ENCODE measurements at places on chromosomes 2 and 18.
A peak's percentile ranks its signal among the peaks of the same experiment; 100 is the strongest.

- DNase-seq = peak; percentile 63
Measured at GRCh38 chr2:37582481-37583220, 88.8 kb downstream of the CDC42EP3 start.

DNA sequence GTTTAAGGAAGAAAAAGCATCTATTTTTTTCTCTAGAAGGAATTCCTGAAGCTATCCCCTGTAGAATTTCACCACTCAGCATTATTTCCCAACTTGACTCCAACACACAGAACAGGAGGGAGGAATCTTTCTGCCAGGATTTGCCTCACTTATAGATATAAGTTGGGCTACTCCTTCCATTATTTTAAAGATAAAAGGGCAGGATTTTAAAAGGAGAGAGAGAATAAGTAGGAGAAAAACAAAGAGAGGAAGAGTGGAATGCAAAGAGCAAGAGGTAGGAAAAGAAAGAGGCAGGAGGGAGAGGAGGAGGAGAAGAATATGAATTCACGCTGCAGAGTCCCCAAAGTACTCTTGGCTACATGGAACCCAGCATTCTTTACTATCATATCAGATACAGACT, 182.5 kb downstream of the TCF4 start:
- no peak for DNase-seq

- peak; percentile 22 for DNase-seq
Measured at GRCh38 chr18:23671564-23671963, 8.9 kb upstream of the ANKRD29 start.

DNA sequence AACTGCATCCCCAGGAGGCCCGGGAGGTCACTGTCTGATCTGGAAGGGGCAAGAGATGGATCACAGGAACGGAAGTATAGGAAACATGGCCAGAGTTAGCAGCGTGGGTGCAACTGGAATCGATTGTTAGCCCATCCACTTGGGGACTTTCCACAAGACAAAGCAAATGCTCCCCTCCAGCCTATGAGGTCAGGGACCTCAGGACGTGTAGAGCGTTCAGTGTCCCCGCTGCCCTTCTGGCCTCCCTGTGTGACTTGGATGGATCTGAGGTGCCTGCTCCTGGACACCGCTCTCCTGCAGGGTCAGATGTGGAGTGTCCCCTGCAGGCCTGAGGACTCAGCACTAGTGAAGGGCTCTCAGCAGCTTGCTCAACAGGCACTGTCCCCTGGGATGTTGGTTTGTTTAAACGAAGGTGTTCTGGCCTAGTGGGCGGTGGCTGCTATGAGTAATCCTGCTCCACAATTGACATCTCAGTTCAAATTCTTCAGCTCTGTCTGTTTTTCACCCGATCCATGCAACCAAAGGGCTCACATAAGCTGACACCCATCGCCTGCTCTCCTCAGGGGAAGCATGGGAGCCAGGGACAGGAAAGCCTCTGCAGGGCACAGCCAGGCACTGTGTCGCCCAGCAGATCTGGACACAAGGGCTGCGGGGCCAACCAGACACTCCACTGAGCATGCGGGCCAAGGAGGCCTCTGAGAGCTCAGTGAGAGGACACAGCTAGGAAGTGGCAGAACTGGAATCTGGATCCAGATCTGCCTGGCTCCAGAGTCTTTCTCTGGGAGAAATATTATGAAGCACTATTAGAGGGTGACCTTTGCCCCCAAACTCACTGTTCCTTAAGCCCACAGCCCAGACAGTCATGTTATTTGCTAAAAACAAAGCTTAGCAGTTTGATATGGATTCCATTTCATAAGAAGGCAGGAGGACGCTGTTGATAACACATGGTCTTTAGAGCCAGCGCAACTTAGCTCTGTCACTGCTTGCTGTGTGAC, 78.5 kb downstream of the RHOB start:
- peak; percentile 81 for DNase-seq

DNA sequence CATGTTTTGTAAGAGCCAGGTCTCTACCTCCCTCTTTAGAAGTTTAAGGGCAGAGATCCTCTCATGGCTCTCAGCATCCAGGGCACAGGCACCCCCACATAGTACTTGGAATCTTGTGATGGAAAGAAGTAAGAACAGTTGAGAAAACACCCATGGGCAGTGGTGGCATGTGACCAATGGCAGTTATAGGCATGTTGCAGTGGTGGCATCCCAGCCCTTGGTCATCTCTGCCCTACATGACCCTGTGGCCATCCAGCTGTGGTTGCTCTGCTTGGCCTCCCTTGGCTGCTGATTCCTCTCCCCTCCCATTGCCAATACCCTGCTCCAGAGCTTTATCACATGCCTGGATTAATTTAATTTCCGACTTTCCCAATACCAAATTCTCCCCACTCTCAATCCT, 13.3 kb upstream of the MSH2 start:
- DNase-seq = no peak

DNA sequence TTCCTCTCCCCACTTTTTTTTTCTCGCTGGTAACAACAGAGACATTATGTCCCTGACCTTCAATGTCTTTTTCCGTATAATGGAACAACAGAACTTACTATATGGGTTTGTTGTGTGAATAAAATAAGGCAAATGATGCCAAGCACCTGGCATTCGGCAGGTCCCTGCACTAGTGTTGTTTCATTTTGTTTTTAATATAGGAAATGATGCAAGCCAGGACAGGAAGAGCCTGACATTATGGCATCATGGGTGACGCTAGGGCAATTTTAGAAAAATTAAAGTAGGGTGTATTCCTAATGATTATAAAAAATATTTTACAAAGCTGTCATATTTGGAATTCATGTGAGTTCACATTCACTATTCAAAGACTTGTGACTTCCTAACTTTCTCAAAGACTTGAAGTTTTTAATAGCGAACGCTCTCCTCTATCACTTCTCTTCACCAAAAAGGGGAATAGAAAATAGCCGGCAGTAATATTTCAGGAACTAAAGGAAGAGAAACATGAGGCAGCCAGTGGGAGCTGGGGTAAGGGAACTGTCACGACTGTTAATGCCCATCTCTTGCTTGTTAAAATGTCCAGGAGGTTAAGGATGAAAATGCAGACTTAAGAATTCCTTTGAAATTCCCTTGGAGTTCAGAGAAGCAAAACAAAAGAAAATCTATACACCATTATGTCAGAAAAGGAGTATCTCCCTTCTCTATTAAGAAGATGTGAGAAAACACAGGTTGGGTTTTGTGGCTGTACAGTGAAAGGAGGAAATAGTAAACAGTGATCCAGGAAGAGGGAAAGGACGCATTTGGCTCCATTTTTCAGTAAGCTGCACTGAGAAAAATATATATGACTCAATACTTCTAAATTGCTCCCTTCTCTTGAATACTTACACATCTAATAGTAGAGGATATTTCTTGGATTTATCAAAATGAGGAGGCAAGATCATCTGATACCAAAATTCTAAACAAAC, 60.2 kb downstream of the DPP4 start:
- no peak for DNase-seq

DNA sequence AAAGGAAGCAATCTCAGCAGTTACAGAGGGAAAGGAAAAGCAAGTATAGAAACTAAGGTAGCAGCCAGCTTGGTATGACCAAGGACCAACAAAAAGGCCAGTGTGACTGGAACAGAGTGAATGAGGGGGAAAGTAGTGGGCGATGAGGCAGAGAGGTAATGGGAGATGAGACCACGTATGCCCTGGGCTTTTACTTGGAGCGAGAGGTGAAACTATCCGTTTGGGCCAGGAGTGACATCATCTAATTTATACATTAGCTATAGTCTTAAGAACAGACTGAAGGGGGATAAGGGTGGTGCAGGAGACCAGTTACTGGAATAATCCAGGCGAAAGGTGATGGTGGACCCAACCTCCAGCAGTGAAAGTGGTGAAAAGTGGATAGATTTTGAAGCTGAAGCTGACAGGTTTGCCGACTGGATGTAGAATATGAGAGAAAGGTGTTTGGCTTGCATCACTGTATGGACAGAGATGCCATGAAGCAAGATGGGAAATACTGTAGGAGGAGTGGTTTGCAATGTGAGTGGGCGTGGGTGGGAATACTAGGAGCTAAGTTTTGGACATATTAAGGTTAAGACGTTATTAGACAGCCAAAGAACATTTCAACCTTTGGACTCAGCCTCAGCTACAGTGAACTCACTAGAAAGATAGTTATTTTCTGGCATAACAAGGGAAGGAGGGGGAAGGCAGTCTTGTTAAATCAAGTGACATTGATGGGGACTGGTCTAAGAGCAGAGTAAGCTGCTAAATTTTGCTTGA, 106.0 kb downstream of the PLEKHM3 start:
- DNase-seq = no peak

DNA sequence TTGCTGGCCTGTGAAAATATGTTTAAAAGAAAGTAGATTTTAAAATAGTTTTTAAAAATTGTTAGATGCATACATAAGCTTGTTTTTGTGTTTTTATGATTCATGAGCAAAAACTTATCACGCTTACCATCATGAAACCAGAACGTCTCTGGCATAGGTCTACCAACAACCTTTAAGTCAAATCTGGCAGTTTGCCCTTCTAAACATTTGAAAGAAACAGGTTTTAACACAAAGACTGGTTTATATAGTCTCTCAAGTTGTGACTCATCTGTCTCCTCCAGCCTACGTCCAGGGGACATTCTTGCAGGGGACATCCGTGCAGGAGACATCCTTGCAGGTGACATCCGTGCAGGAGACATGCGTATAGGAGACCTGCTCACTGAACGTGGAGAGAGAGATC, 29.6 kb downstream of the TTN start:
- no peak for DNase-seq

GRCh38 chr18:79466591-79466990, 70.9 kb downstream of the NFATC1 start:
- DNase-seq = no peak

- no peak for DNase-seq
Measured at GRCh38 chr18:77095391-77096371, 36.9 kb downstream of the MBP start.
